ENCODE measurements at places on chromosomes 6 and 20. TPM values are rescaled to one million over a fixed set of nuclear protein-coding genes. Genes with fewer than 3 reads are reported as not detected.

DNA sequence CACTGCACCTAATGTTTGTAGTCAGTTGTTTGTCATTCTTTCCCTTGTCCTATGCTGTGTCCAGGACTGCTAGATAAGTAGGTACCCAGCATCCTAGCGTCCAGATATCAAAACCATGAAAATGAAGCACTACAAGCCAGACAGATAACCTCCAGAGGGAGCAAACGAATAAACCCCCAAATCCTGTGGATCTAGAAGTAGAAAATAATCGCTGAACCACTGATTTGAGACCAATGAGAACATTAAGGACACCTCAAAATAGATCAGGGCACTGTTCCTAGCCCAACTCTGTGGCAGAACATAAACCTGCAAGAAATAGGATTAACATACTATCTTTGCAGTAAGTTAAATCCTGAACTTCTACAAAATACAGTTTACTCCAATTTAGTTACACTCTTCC lies 1.1 kb upstream of the KLHL32 start:
- DNase-seq = no peak

DNA sequence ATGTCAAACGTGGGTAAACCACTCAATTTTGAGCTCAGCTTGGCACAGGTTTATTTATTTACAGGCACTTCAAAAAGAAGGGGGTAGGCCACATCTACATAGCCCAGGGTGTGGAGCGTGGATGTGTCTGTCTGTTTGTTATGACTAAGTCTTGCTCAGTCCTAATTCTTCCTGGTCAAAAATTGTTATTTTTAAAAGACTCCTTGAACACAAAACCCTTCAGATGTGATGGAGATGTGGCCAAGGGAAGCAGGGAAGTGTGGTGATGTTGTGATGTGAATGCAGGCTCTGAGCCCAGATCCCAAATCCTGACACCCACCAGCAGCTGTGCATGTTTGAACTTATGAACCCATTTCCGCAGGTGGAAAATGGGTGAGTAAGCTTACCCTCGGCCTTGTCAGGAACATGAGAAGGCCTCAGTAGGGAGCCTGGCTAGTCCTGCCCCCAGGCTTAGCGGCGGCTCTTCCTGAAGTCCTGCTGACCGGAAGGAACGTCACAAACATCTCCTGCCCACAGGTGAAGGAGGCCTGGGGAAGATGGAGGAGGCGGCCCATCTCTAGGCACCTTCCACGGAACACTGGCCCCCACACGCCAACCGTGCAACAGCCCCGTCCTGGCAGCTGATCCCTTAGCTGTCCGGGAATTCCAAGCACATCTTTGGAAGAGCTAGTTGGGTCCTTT lies 119.7 kb downstream of the MYLK4 start:
- no peak for DNase-seq

- no peak for DNase-seq
Measured at GRCh38 chr6:125142618-125143017, 11.0 kb upstream of the TPD52L1 start.

DNA sequence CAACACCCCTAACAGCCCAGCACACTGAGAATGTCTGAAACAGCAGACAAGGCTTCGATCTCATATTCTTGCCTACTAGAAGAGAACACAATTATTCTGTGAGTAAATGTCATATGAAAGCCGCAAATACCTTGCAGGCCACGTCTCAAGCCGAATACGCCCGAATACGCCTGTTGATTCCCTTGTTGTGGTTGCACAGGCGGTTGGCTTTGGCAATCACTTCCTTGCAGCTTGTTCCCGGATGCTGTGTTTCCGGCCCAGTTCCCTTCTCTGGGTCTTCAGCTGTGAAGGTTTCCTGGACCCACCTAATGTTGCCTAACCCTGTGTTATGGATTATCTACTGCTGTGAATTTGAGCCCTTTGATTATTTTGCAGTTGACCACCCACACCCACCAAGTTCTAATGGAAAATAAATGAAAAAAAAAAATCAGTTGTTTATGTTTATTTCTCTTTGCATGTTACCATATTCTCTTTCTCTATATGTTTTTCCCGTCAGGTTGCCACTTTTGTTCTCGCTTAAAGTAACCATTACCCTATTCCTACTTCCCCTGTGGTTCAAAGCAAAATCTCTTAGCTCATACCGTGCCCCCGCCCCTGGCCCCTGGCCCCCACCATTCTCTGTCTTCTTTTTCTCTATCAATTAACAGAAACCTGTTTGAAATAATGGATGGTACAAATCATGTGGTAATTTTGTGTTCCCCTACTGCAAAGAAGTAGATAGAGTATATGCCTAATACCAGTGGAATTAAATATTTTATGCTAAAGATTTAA lies 172.4 kb downstream of the ADGB start:
- DNase-seq = no peak

DNA sequence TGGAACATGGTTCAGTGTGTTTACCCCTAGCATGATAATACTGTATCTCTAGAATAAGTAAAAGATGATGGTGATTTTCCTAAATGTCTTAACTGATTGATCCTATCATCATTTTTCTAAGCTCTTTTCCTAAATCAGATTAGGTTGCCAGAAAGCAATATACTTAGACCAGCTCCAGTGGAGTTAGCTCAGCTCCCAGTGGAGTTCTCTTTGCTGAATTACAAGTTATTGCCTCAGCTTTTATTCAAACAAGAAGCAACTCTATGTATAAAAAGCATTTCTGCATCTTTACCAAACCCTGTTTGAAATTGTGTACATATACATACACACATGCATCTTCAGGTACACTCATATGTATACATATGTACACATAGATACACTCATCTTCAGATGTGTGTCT lies 44.9 kb downstream of the SNX9 start:
- no peak for DNase-seq

DNA sequence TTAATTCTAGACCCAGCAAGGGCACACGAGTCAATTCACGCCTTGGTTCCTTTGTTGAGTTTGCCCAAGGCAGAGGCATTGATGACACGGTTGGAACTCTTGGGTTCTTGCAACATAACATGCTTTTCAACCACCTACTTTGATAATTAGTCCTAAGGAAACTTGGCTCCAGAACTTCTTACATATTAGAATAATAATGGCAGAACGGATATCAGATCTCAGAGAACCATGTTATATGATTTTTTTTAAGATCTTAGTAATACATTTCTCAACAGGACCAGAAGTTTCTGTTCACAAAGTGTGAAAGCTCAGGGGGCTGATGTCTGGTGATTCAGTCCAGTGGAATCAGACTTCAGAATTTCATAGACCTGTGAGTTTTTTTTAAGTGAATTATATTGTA lies 19.2 kb downstream of the SPTLC3 start:
- no peak for DNase-seq

DNA sequence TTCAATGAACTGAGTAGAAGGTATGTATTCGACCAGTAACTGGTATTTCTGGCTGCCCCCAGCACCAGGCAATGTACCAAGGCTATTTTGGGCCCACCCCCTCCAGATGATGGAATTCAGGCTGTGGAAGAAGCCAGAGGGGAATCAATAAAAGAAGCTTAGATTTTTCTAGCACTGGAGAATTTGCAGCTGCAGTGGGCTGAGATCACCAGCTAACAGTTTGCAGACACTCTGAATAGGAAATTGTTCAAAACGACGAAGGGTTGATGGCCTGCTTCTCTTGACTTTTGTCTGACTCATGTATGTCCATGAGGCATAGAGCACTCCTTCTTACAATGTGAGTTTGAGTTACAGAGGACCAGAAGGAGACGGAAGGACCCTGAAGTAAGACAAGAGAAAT lies 32.4 kb upstream of the FBXO9 start:
- no peak for DNase-seq

DNA sequence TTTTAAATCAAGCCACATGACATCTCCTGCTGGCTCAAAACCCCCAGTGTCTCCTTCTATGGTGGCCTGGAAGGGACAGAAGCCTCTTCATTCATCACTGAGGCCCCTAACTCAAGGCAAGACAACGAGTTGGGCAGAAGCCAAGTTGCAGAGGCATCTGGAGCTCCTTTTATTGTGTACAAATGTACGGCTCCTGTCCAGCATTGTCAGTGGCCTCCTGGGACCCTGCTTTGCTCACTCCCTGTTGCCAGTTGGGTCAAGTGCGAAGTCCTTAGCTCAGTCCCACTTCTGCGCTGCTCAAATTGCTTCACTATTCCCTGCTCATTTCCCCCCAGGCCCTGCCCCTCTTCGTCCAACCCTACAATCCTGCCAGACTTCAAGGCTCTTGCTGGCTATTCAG lies 181.2 kb upstream of the PMEPA1 start:
- no peak for DNase-seq

Gene SRSF6
- total RNA-seq = 87.2 TPM

DNA sequence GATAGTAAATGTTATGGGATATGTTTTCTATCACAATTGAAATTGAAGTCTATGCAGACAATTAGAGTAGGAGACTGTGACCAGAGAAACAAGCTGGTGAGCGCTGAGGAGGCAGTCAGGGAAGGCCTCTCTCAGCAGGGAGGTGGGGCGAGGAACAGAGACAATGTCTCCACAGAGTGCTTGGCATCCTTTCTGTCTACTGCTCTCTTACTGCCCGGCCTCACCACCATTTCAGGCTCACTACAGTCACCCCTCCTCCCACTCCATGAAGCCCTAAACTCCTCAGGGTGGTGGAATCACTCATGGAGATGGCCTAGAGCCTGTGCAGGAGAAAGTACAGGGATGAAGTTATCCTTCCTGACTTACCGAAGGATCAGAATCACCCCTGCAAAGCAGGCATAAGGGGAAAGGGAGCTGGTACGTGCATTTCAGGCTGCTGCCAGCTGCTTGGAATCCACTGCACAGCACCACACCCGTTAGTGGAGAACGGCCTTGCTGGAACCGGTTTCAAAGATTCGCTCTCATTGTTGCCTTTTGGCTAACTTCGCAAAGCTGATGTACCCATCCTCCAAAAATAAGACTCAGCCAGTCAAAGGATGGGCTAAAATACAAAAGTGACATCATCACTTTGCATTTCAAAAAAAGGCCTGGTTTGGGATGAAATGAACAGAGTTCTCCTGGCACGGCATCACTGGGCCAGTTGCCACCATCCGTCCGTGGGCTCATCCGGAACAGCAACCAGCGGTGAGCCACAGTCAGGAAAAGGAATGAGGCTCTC lies 67.3 kb downstream of the SLC22A23 start:
- DNase-seq = no peak

Gene WFDC10A
- not detected for total RNA-seq

DNA sequence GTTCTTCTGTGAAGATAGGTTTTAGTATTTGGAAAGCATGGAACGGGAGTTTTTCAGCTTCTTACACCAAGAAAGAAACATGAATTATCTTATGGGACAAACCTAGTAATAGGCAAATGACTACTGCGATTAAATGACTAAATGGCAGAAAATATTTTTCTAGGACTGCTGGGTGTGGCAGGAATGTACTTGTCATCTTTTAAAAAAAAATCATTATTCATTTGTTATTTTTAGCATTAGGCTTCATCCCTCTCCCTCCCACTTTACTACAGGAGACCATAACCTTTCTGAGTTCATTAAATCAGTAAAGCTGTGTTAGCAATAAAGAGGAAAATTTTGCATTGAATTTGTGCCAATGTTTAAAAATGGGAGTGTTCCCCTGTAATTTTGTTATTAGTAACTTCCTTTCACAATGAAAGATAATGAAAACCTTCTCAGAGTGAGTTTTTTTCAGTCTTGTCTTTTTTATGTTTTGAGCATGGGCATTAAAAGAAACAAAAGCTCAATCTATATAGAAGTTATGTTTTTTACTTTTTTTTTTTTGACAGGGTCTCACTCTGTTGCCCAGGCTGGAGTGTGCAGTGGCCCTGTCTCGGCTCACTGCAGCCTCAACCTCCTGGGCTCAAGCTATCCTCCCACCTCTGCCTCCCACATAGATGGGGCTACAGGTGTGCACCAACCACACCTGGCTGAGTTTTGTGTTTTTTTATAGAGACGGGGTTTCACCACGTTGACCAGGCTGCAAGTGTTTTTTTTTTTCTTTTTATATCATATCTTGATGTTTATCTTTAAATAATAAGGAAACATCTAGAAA lies 105.6 kb upstream of the CLDN20 start:
- DNase-seq = no peak

Gene EDN3
- 3.1 TPM for total RNA-seq

Gene HTR1E
- total RNA-seq = 0.26 TPM

- no peak for DNase-seq
Measured at GRCh38 chr6:99467509-99468106, 42.5 kb upstream of the PNISR start.

- no peak for DNase-seq
Measured at GRCh38 chr6:143087856-143088255, 27.2 kb downstream of the AIG1 start.

DNA sequence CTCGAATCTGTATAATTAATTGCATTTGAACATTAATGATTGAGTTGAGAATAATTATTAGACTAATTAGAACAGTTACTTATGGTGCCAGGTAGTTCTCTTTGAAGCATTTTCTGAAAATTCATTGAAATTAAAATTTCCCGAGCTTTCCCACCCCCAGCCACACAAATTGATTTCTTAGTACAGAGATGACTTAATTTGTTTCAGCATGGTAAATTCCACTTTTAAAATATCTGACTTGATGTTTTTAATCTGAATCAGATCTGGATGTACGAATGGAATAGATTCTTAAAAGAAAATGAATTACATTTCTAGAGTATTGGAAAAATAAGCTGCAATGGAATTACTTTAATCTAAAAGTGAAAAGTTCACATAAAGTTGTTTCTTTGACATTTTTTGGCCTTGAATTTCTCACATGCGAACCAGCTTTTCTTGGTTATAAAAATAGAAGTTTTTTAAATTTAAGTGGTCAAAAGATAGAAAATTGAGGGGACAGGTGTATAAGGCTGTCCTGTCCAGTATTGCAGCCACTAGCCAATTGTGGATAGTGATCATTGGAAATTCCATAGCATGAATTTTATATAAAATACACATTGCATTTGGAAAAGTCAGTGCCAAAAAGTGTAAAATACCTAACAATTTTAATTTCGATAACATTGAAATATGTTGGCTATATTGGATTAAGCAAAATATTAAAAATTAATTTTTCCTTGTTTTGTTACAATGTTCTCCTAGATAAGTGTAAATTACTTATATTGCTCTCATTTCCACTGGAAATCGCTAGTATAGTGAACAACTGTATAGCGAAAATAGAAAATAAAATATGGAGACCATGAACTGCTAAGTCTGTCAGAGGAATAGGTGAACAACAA lies 102.9 kb downstream of the OR2B2 start:
- DNase-seq = no peak

GRCh38 chr6:89842228-89842627 lies 12.5 kb downstream of the CASP8AP2 start:
- DNase-seq = no peak

Gene FAM209B
- total RNA-seq = not detected

DNA sequence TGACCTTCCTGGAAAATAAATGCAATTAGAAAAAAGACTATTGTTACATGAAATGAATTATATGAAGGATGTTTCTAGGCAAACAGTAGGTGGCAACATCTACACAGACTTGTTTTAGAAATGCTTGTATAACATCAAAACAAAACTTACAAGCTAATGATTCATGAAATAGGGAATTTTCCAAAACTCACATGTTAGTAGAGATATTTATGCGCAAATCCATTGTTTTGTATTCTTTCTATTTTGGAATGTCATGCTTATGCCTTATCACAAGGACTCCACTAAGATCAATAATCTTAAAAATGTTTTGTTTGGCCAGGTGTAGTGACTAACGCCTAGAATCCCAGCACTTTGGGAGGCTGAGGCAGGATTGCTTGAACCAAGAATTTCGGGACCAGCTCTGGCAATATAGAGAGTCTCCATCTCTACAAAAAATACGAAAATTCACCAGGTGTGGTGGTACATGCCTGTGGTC lies 32.3 kb upstream of the LGSN start:
- no peak for DNase-seq
